ENCODE measurements at places on chromosomes 4 and X.

DNA sequence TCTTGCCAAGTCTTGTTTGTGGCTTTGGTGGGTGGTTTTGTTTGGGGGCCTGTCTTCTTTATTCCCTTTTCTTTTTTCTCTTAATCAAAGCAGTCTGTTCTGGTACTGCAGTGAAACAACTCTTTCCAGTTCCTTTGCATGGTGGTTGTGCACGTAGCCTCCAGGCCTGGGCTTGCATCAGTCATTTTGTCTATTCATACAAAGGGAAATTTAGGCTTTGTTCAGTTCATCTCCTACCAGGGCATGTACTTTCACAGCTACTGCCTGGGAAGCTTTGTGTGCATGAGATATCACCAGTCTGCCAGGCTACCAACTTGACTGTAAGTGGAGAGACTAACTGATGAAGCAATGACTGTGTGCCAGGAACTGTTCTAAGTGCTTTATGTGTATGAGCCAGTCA, 8.5 kb downstream of the TRIM2 start:
- no peak for DNase-seq

DNA sequence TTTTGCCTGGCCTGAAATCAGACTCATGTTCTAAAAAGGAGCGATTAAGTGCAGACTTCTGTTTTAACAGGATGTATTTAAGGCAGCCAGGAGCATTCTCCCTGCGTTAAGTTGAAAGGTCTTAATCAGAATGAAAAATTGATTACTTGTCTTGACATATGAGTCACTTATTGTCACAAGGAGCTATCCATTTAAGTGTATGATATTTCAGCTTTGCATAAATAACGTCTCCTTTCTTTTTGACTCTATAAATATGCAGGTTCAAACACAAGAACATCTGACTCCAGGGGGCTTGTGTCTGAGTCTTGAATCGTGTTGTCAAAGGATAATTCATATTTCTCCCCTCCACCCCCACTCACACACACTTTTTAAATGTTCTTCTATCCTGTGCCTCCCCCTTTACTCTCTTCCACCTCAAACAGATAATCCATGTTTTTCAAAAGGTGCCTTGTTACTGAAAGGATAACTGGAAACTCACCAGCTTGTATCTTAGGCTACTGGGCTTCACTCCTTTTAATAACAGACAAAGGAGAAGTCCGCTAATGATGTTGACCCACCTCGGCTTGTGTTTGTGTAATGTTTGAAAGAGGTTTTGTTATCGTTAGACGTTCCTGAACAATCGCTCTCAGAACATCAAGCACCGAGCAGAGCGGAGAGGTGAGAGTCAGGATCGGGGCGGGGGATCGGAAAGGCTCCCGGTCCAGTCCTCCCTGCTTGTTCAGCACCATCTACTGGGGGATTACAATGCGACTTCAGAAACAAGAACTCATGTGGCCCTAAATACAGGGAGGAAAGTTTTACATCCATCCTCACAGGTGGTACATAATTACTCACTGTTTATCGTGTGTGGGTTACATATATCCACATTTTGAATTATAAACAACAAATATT, 107.5 kb upstream of the RPL34 start:
- DNase-seq = no peak

DNA sequence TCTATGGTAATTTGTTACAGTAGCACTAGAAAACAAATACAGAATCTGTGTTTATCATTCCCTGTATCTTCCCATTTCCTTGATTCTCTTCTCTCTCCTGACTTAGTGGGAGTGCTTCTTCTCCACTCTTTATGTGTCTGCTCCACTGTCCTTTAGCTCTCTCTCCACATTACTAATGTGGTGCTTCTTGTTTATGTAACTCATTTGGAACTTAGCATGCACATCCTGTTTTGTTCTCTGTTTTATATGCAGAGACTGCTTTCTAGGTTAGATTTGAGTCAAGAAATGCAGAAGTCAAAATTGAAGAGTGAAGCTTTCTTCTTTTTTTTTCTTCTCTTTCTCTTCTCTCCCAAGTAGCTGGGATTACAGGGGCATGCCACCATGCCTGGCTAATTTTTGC, 25.9 kb downstream of the ADH1A start:
- no peak for DNase-seq

- DNase-seq = no peak
Observed at GRCh38 chrX:44943007-44943406, 70.0 kb downstream of the KDM6A start.

- DNase-seq = no peak
Observed at GRCh38 chrX:1534301-1535168, 2.5 kb downstream of the P2RY8 start.

DNA sequence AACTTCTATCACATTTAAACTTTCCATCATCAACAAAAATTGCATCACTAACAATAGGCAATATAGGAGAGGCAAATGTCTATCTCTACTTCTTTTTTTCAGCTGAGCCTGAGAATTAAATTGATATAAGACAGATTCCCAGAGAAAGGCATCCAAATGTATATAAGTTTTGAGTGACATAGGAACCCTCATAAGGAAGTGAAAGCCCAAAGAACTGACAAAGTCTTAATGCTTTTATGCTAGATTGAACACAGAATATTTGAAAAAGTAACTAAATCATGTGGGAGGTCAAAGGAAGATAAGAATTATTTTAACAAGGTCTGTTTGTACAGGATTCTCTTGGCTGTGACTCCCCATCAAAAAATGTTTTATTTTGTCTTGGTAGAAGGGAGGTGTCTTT, 714.9 kb downstream of the GRXCR1 start:
- no peak for DNase-seq

DNA sequence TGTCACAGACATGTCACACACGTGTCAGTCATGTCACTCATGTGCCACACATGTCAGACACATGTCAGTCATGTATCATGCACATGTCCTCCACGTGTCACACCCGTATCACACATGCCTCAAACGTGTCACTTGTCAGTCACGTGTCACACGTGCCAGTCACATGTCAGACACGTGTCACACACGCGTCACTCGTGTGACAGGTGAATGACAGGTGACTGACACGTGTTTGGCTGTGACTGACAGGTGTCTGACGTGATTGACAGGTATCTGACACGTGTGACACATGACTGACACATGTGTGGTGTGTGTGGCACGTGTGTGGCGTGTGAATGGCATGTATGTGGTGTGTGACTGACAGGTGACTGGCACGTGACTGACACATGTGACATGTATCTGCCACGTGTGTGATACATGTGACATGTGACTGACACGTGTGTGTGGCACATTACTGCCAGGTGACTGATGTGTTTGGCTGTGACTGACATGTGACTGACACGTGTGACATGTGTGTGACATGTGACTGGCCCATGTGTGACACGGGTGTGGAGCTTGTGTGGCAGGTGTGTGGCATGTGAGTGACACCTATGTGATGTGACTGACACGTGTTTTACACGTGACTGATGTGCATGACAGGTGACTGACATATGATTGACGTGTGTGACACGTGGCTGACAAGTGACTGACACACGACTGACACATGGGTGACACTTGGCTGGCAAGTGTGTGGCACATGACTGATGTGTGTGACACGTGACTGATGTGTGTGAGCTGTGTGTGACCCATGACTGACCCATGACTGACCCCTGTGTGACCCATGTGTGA, 90.7 kb upstream of the GPC3 start:
- DNase-seq = no peak

DNA sequence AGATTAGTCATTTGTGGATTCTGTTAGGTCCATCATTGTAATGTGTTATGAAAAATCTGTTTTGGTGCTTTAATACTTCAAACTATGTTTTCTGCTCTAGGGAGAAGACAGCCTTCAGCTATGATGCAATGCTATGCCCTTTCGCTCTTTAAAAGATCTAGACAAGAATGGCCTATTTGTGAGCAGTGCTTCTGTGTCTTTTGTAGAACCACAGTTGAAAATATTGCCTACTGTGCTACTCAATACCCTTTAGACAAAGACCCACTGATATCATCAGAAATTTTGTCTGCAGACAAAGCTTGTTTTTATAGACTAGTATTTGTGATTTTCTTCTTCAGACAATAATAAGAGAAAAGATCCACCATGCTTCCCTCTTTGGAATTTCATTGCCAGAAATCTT, 44.6 kb upstream of the SLITRK2 start:
- DNase-seq = no peak

GRCh38 chrX:10667143-10667542, 46.8 kb upstream of the MID1 start:
- DNase-seq = no peak

Measured in omental fat pad (tissue), 4 donors.